ENCODE measurements at places on chromosomes 2 and 18.

DNA sequence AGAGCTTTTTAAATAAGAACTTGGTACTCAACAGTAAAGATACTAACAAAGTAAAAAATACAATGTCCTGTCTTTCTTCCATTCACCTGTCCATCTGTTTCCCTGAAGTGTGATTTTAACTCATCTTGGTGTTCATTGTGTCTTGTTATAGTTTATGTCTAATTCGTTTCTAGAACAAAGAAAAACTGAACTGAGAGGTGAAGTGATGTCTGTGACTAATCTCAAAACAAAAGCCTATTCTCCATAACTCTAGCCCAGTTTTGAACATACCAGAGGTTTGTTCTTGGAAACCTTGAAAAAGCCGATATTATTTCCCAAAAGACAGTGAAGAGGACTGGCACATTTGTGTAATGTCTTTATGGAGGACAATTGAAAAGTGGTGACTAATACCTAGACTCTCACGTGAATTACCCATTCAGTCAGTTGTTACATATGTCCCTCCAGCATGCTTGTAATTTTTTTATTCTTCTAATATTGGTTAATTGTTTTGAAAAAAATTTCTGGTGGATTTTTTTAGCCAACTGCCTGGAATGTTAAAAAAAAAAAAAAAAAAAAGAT lies 725.8 kb downstream of the SATB2 start:
- no peak for DNase-seq

DNA sequence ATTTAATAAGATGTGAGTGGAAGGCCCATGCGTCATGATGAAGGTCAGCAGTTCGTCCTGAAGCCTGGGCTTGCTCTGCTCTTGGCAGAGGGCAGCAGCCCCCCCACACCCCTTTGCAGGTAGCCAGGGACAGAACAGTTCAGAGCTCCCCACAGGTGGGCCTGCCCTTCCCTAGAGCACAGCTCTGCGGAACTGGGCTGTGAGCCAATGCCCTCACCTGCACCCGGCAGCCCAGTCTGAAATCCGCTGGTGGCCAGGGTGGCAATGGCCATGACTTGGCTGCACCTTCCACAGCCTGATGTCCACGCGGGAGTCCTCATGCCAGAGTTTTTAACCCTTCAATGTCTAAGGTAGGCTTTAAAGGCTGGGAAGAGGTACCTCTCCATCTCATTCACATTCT lies 136.7 kb downstream of the ACKR3 start:
- DNase-seq, result no peak

DNA sequence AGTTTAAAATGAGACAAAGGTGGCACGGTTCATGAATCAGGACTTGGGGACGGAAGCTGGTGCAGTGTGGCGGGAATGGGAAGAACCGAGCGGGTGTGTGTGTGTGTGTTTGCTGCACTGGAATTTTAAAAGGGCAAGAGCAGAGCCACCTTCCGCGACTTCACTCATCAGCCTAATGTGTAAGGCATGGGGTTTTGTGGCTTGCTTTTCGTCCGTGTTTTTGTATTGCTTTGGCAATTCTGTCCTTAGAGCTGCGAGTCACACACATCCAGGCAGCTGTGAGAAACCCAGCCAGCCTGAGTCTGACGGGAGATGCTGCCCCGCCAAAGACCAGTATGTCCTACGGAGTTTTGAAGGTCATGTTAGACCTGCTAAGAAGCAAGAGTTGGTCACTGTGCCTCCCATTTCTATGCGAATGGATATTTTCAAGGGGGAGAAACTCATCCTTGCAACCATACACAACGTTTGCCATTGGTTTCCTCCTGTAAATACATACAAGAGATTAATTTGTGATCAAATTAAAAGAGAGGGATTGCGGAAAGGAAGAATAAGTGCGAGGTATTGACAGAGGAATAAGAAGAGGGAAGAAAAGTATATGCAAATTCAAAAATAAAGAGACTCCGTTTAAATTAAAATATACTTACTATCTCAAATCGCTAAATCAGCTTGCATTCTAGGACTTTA lies 665 bp upstream of the CACNB4 start:
- no peak for DNase-seq

DNA sequence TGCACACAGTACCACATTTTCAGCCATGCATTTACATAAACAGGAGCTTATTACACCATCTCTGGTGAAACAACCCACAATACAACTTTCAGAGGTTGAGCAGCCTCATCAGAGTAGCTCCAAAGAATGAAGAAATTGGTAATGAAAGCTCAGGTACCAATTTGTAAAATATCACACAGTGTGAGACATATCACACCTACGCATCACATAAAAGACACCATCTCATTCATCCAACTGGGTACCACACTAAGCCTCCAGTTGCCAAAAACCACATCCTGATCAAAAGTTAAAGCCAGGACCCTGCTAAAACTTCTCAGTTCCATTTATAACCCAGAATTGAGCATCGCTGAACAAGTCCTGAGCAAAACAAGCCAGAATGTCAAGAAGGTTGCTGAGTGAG lies 4.6 kb downstream of the TMEM163 start:
- DNase-seq, result no peak

All from NCI-H2171 (cell line).